Prostate gland (tissue), 2 donors: ENCODE measurements at places on chromosomes 2 and 18.

DNA sequence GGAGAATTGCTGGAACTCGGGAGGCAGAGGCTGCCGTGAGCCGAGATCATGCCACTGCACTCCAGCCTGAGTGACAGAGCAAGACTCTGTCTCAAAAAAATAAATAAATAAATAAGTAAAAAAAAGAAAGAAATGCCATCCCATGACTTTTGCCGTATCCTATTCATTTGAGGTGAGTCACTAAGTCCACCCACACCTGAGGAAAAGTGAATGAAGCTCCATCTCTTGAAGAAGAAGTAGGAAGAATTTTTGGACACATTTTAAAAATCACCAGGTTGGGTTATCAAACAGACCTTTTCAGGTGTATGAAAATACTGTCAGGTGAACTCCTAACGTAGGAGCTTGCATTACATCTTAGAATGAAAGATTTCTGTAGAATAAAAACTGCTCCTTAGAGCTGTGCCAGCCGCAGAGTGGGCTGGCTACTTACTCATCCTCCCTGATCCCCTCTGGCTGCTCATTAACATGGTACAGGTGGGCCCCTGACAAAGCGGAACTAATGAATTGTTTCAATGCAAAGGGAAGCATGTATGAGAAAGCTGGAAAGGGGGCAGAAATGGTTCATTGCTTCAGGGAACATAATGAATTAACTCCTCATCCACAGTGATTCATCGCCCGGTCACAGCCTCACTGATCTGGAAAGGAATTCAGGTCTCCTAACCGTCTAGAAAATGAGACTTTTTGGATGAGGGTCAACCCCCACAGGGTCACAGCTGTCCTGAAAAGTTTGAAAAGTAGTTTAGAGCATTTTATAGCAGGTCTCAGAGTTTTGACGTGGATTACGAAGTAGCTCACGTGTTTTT lies 191.4 kb downstream of the SPP2 start:
- DNase-seq: no peak

DNA sequence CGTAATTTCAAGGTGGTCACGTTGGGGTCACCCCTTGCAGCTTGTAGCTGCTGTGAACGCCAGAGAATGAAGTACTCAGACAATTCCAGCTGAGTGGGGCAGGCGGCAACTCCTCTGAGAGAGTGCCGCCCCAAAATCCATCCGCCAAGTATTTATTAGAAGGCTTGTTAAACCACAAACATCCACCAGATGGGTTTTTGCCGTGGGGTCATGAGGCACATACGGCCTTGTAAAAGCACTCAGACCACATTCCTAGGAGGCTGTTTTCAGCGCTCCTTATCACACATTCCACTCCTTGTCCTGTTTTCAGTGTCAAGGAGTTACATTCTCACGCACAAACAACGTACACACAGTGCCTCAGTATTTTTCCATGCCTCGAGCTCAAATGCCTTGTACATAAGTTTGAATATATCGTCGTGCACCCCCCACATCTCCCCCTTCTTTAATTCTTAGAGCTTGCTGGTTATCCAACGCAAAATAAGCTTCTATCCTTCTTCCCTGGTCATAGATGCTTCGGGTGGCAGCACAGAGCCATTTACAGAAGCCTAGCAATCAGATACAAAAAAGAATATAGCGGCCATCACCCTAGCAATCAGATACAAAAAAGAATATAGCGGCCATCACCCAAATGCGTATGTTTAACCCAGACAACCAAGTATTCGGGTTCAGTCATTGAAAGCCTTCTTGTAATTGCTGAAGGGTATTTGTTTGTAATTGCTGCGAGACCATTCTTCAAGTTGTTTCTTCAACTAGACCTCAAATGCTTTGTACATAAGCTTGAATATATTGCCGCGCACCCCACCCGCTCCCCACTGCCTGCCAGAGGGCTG lies 7.3 kb downstream of the ALPP start:
- DNase-seq: peak; percentile 26

- DNase-seq: no peak
Observed at GRCh38 chr2:225495706-225496105, 96.2 kb downstream of the NYAP2 start.

DNA sequence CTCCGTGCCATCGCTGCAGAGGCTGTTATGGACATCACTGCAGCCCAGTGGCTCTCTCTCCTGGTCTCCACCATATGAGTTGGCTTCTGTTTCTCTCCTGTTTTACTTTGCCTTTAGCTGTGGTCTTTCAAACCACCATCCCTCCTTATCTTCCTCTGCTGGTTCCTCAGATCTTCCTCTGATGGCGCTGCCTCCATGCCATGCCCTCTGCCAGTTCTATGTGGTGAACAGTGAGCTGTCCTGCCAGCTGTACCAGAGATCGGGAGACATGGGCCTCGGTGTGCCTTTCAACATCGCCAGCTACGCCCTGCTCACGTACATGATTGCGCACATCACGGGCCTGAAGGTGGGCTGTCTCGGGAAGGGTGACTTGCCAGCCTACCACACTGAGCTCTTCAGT lies 13.1 kb downstream of the TYMS start:
- no peak for DNase-seq

GRCh38 chr2:71725836-71726235 lies 272.5 kb downstream of the DYSF start:
- DNase-seq: no peak

- no peak for DNase-seq
Observed at GRCh38 chr2:170087413-170087793, 90.5 kb upstream of the MYO3B start.

- no peak for DNase-seq
Observed at GRCh38 chr2:108355906-108356734, 21.6 kb upstream of the SULT1C4 start.

- DNase-seq: no peak
Observed at GRCh38 chr2:195368249-195369217, 288.5 kb upstream of the SLC39A10 start.

GRCh38 chr2:148533685-148534084 lies 110.9 kb upstream of the EPC2 start:
- DNase-seq: no peak

GRCh38 chr2:105782646-105783045 lies 37.9 kb downstream of the NCK2 start:
- no peak for DNase-seq

- DNase-seq: no peak
Observed at GRCh38 chr2:73262108-73262651, 22.1 kb downstream of the FBXO41 start.

DNA sequence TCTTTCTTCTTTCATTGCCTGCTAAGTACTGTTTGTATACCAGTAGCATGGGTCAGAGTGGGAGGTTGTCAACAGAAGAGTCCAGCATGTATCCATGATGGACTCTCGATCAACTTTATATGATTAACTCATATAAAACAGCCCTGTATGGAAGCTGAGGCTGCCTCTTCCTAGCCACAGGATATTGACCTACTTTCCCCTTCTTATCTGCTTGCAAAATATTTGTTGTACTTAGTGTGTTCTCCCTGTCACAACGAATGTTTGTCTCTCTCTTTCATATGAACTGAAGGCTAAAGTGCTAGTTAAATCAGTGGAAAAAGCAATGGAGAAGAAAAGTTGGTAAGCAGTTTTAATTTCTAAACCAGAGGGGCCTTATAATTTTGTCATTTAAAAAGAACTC lies 17.8 kb downstream of the MYO1B start:
- peak; percentile 14 for DNase-seq

GRCh38 chr2:199144036-199144435 lies 313.7 kb downstream of the SATB2 start:
- no peak for DNase-seq
